Kidney epithelial cell (primary cell): ENCODE measurements at places on chromosomes 7 and 10.

DNA sequence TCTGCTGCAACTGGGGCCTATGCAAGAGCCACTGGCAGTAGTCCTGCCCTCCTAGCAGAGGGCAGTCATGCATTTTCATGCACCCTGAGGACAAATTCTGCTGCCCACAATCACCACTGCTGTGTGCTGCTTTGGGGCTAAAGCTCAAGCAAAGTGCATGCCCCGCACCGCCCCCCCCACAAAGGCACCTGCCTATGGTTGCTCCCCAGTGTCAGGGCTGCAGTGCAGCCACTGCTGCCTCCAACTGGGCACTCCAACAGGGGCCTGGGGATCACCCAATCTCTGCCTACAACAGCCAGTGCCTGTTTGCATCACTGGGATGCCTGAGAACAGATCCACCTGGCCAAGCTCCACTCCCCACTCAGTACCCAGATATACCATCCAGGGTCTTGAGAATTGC, 417.0 kb downstream of the HTR7 start:
- DNase-seq, result no peak

DNA sequence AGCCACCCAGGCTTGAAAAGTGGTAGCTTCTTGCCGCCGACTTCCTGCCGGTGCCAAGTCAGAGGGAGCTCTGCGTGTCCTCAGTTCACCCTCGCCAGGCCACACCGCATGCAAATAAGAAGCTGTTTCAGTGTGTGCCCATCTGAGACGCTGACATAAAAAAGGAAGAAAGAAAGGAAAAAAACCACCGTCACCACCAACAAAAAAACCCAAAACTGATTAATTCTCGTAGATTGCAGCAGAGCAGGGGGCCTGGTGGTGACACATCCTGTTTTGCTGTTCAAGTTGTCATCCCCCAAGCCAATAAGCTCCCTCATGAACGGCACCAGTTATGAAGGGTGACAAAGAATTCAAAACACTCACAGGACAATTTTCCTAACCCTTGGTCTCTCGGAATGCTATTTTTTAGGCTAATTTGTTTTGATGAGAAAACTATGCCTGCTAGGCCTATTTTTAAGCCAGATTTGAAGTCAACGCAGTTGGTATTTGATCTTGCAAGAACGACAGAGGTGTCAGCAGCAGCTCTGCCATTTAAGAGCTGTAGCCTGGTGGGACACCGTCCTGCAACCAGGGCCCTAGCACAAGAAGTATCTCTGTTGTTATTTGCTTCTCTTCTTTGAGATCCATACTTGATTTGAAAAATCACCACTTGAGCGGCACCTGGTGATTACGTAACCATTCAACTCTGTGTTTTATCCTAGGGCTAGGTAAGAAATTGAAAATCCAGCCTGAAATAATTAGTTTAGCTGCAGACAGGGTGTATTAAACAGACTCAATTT, 145.6 kb downstream of the PFKFB3 start:
- peak; percentile 74 for DNase-seq

- no peak for DNase-seq
Observed at GRCh38 chr7:74466196-74466813, 12.6 kb downstream of the GTF2IRD1 start.

GRCh38 chr10:111138544-111138943, 61.7 kb downstream of the ADRA2A start:
- no peak for DNase-seq

DNA sequence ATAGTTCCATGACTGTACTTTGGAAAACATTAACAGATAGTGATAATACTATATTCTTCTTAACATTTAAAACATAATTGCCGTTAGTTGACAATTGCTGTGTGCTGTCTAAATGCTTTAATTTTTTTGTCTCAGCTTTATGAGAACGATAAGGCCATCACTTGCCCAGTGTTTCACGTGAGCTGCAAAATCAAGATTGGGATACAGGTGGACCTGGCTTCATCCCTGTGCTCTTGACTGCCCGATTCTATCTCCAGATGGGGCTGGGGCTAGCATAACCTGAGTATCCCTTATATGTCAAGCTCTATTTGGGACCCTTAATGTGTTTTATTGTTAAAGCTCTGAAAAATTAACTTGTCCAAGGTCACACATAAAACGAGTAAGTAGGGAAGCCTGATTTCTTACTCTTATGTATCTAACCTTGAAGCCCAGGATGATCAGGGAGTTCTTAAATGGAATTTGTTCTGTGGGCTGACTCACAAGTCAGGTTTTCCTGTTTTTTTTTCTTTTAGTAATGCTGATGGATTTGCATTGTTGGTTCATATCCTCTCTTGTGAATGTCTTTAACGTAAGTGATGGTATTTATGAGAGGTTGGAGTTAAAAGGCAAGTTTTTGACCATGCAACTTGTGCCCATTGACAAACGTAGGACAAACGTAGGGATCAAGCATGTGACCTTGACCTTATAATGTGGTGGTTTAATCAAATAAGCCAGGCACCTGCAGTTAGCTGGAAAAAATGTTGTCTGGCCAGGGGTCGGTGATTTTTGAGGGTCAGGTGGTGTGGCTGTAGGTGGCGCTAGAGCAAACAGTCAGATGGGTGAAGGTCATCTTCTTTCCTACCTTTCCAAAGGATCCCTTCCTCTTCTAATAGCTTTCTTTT, 3.6 kb downstream of the PRKAR2B start:
- no peak for DNase-seq
